ENCODE measurements at places on chromosomes 6 and 20. TPM values are rescaled to one million over a fixed set of nuclear protein-coding genes. Genes with fewer than 3 reads are reported as not detected.

- peak; percentile 54 for DNase-seq
Measured at GRCh38 chr6:122730775-122731386, 48.6 kb upstream of the FABP7 start.

GRCh38 chr20:49400410-49400809 is 82.1 kb downstream of the KCNB1 start:
- DNase-seq, result peak; percentile 23

GRCh38 chr6:112237066-112237465 is 17.3 kb downstream of the LAMA4 start:
- no peak for DNase-seq

DNA sequence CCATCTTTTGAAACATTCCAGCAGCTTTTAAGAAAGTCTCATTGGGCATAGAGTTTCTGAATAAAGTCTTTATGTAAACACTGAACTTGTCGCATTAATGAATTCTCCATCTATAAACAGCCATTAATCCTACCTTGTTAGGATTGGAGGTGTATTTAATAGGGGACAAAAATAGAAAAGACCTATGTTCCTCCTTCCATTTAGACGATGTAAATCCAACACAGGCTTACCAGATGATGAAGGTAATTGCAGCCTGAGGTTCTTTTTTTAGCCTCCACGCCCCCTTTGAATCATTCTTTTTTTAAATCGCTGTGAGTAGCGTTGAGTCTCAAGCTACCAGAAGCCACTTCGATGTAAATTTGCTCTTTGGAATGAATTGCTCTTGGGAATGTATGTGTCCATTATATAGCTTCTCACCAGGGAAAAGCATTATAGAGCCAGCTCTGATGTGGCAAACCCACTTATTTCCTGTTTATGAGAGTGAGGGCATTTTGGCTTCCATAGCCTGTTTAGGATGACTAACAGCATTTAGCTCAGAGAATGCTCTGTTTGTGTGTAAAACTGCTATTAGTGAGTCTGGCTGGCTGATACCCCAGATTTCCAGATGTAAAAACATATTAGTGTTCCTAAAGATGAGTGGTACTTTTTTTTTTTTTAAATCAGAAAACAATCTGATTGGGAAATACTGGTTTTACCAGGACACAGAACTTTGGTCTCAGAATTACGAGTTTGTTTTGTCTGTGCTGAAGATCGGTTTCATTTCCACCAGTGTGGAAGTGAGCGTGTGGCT is 74.9 kb upstream of the CLDN20 start:
- peak; percentile 100 for DNase-seq

- no peak for DNase-seq
Measured at GRCh38 chr20:63690898-63691710, 5.3 kb upstream of the TNFRSF6B start.

DNA sequence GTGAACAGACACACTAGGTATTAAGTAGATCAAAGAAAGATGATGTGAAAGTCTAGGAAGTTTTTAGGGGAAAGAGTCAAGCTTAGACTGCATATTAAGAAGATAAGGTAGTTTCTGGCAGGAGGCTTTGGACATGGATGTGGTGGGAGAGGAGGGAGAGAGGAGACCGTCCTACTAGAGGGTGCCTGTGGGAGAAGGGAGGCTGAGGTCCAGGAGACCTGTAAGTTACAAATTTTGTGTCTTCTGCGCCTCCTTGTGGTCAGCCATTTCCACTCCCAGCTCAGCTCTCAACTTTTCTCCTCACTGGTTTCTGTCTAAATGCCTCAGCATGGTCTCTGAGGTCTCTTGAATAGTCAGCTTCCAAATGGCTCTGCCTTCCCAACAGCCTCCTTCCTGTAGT is 193.5 kb downstream of the UNC5CL start:
- peak; percentile 37 for DNase-seq

DNA sequence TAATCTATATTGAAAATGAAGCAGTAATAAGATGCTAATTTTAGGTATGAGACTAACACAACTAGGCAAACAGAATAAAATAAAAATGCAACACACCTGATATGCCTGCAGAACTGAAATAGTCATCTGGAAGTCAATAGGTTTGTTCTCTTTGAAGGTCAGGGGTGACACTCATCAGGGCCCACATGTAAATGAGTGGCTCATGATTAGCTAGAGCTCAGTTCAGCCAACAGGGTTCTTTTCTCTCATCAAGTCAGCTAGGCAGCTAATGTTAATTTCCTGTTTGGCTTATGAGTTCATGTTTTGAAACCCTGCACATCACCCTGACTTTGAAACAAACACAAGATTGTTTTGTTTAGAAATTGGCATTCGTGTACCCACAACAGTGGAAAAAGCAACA is 23.8 kb downstream of the SMLR1 start:
- DNase-seq, result no peak

GRCh38 chr6:41064841-41065240 is 7.3 kb downstream of the OARD1 start:
- DNase-seq, result no peak

DNA sequence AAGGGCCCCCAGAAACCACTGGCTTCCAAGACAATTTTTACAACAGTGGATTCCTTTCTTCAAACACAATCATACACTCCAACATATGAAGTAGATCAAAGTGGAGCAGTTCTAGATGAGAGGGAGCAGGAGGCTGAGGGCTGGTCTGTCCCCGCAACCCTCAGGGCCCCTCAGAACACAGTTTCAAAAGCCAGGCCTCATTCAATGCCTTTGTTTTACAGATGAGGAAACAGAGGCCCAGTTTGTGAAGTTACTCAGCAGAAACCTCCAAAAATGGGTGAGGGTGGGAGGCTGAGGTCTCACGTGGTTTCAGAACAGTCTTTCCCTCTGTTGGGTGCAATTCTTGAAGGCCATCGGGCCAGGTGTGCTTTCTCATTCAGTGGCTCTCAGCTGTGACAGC is 134.9 kb downstream of the SCML4 start:
- DNase-seq, result no peak

- no peak for DNase-seq
Measured at GRCh38 chr6:99446076-99446475, 21.0 kb upstream of the PNISR start.

DNA sequence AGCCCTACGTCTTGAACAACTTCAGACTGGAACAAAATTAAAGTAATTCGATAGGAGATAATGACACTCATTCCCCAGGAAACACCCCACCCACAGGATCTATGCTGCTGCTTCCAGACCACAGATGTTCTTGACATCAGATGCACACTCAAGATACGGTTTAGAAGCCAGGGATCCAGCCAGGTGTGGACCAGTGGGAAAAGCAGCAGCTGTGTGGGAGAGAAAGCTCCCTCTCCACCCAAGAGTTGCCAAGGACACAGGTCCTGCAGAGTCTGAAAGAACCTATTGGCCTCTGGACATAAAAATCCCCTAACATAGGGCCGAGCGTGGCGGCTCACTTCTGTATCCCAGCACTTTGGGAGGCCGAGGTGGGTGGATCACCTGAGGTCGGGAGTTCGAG is 91.7 kb upstream of the NFATC2 start:
- DNase-seq, result peak; percentile 44

DNA sequence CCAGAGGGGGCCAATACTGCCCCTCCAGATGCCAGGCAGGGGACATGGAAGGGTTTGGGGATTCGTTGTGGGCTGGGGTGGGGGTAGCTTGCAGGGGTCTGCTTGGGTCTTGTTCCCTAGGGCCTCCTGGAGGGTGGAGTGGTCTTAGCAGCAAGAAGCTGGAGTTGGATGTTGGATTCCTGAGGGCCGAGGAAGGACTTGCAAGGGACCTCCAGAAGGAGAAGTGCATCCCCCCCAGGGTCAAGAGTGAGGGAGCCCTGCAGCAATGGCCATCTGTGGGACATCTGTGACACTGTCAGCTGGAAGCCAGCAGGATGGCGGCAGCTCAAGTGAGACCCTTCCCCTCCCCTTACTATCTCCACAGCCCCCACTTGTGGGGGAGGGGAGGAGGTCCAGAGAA is 25.4 kb upstream of the CCN5 start:
- DNase-seq, result no peak

DNA sequence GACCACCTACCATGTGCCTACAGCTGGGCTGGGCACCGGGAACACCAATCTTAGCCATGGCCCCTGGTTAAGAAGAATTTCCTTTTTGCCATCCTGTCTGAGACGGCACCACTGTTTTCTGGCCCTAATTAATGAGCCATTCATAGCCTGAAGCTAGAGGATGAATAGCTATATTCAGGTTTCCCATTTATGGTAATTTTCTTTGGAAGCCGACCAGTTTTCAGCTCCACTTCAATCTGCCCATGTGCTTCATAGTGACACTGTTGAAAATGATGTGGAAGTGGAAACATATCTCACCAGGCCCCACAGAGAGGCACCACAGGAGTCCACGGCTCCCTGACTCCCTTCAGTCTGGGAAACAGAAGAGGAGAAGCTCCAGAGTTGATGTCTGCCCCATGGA is 22.6 kb upstream of the ULBP3 start:
- DNase-seq, result no peak

- DNase-seq, result peak; percentile 55
Measured at GRCh38 chr6:25942561-25943147, 12.2 kb upstream of the SLC17A2 start.

DNA sequence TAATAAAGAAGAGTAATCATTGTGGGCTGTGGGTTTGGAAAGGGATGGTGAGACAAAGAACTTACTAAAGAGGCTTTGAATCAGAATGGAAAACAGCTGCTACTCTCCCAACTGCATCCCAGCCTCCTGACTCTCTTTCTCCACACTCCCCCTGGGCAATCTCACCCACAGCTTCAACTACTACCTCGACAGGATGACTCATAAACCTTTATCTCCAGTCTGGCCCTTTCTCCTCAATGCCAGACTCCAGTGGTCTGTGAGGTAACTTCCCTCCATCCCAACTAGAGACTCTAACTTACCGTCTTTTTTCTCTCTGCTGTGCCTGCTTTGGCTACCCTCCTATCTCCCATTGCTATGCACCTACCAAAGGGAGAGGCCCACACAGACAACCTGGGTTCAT is 135.3 kb upstream of the RREB1 start:
- peak; percentile 25 for DNase-seq

The SLC22A7 gene
- not detected for total RNA-seq

The C6orf58 gene
- not detected for total RNA-seq

The RAET1L gene
- total RNA-seq, result not detected

The ROS1 gene
- under 0.01 TPM for total RNA-seq

The KCNS1 gene
- total RNA-seq, result 0.54 TPM

The ISM1 gene
- total RNA-seq, result not detected

The ECT2L gene
- not detected for total RNA-seq

The TCP11 gene
- total RNA-seq, result 0.56 TPM

The ADNP gene
- 23.1 TPM for total RNA-seq

The ZSCAN12 gene
- 6.5 TPM for total RNA-seq

The SYTL3 gene
- total RNA-seq, result 3.6 TPM

The ZC2HC1B gene
- not detected for total RNA-seq
